ENCODE measurements at places on chromosomes 7 and 10. TPM values are rescaled to one million over a fixed set of nuclear protein-coding genes. Genes with fewer than 3 reads are reported as not detected.

The MPP7 gene
- total RNA-seq, result 12.3 TPM

The PAXIP1 gene
- 28.1 TPM for total RNA-seq

The MEOX2 gene
- total RNA-seq, result not detected

DNA sequence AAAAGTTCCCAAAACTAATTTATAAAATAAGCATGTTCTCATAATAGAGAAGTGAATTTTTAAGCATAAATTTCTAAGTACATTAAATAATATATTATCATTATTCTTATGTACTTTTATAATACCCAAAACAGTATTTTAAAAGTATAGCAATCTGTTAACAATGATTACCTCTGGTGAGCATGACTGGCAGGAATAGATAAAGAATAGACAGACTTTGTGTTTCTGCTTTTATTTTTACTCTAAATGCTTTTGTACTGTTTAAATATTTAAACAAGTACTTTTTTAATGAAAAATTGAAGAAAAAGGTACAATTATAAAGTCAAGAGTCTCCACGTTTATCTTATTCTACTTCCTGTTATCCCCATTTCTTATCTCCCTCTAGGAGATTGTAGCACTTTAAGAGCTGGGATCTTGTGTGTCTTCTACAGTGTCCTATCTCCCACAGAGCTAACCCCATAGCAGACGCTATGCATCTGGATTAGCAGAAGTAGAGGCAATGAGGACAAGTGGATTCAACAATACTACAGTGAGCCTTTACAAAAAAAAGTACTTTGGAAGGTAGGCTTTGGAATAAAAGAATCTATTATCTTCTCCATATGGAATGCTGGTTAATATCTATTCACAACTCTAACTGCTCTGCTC is 42.9 kb downstream of the IDE start:
- peaks cover 11% of the 10 kb centered on the region for H3K36me3 ChIP-seq
- no peak overlapping the region for H3K27ac ChIP-seq
- no peak for DNase-seq
- H3K27me3 ChIP-seq, result no peaks in the 10 kb centered on the region
- no peak overlapping the region for H3K4me3 ChIP-seq

- peaks cover 6% of the 10 kb centered on the region for H3K36me3 ChIP-seq
- no peak for DNase-seq
- H3K4me3 ChIP-seq, result no peak overlapping the region
- H3K27me3 ChIP-seq, result no peaks in the 10 kb centered on the region
Observed at GRCh38 chr10:24650669-24651391, 72.9 kb downstream of the ARHGAP21 start.

The CDC14C gene
- total RNA-seq, result not detected

DNA sequence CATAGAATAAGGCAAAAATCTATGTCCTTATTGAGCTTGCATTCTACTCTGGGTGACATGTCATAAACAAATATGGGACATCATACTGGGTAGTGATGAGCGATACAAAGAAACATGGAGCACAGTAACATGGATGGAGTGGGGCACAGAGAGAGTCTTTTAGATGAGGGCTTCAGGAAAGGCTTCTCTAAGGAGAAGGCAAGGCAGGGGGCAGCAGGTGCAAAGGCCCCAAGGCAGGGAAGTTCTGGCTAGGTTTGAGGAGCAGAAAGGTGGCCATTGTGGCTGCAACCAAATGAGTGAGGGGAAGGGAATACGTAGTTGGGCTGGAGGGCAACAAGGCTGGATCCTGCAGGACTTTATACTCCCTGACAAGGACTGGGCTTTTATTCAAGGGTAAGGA is 211.4 kb downstream of the HERPUD2 start:
- no peak overlapping the region for H3K4me3 ChIP-seq
- H3K36me3 ChIP-seq, result no peaks in the 10 kb centered on the region
- H3K4me1 ChIP-seq, result no peaks in the 10 kb centered on the region
- no peak overlapping the region for H3K27ac ChIP-seq

DNA sequence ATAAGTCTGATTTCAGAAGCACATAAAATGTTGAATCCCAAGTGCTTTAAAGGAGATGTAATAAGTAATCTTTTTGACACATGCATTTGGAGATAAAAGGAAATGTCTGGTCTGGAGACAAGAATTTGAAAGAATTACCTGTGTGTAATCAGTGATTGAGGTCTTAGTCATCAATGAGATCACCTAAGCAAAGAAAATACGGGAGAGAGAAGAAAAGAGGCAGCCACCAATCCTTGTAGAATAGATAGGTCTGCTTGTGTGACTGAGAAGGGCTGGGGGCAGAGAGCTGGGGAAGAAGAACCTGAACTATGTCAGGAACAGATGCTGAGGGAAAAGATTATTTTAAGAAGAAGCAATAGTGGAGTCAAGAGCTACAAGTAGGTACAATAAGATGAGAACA is 49.3 kb upstream of the ITPRID1 start:
- no peak for DNase-seq
- H3K27me3 ChIP-seq, result no peaks in the 10 kb centered on the region
- H3K27ac ChIP-seq, result no peak overlapping the region
- H3K4me1 ChIP-seq, result no peaks in the 10 kb centered on the region
- H3K36me3 ChIP-seq, result no peaks in the 10 kb centered on the region
- no peak overlapping the region for H3K4me3 ChIP-seq

The IL6 gene
- 0.60 TPM for total RNA-seq

DNA sequence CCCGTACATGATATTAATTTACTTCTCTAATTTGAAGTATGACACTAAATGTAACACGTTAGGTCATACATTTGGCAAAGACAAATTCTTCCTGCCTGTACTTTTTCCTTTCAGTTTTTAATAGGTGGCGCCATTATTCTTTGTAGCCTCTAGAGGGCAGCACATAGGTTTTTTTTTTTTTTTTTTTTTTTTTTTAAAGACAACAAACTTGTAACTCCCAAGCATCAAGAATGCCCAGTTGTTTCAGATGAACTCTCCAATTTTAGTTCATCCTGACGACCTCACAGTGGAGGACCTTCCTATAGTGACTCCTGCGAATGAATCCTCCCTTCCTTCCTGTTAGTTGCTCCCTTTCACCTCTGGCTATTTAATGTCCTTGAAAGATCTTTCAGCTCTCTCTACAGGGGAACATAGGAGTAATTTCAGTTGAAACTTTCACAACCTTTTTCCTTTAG is 139.3 kb upstream of the HDAC9 start:
- peaks cover 4% of the 10 kb centered on the region for H3K27me3 ChIP-seq
- no peak overlapping the region for H3K4me3 ChIP-seq
- no peak for DNase-seq
- no peaks in the 10 kb centered on the region for H3K4me1 ChIP-seq
- H3K27ac ChIP-seq, result no peak overlapping the region

DNA sequence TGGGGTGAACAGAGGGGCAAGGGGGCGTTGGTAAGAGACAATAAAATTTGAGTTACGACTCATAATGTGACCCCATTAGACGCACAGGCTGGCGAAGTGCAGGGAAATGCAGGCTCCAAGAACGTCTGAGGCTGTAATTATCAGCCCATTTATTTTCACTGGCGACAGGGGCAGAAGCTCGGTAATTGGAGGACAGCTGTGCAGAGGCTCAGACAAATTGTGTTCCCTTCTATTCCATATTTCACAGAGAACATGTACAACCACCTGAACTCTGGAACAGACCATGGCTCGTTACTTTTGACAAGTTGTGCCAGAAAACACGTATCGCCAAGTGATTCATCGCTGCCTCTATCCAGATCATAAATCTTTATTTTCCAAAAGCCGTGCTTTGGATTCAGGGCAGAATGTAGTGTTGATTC is 137.3 kb upstream of the FRMD4A start:
- no peak overlapping the region for H3K4me3 ChIP-seq
- no peak for DNase-seq
- H3K27ac ChIP-seq, result no peak overlapping the region
- H3K27me3 ChIP-seq, result no peaks in the 10 kb centered on the region
- peaks cover 3% of the 10 kb centered on the region for H3K36me3 ChIP-seq

- H3K36me3 ChIP-seq, result peaks cover 19% of the 10 kb centered on the region
- peaks cover 24% of the 10 kb centered on the region for H3K4me1 ChIP-seq
- H3K4me3 ChIP-seq, result peak overlapping the region; percentile 92
- no peak for DNase-seq
- H3K27me3 ChIP-seq, result no peaks in the 10 kb centered on the region
Observed at GRCh38 chr7:87151729-87152111, 533 bp upstream of the DMTF1 start.

The OPN4 gene
- not detected for total RNA-seq

- no peak overlapping the region for H3K4me3 ChIP-seq
- H3K27me3 ChIP-seq, result peaks cover 11% of the 10 kb centered on the region
- DNase-seq, result no peak
- H3K36me3 ChIP-seq, result no peaks in the 10 kb centered on the region
- H3K27ac ChIP-seq, result no peak overlapping the region
- H3K4me1 ChIP-seq, result no peaks in the 10 kb centered on the region
Observed at GRCh38 chr10:51005551-51005950, 68.7 kb upstream of the PRKG1 start.

The PRKAR1B gene
- total RNA-seq, result 38.1 TPM

DNA sequence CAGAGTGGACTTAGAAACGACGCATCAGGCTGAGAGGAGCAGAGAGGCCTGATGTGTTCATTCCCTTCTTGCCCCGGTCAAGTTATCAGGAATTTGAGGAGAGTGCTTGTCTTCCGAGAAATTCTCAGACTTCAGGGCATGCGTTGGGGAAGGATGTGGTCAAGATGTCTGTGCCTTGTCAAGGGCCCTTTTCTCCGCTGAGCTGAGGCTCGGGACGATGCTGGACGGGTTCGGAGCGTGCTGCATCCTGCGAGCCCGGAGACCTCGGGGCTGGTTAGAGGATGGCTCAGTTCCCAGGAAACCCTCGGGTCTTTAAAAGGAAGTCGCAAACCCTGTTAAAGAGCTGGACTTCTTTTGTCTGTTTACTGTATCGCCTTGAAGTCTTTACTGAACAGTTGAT is 325.4 kb downstream of the ADARB2 start:
- DNase-seq, result no peak
- no peaks in the 10 kb centered on the region for H3K36me3 ChIP-seq
- no peaks in the 10 kb centered on the region for H3K4me1 ChIP-seq
- H3K4me3 ChIP-seq, result no peak overlapping the region
- H3K27me3 ChIP-seq, result peaks cover 9% of the 10 kb centered on the region

DNA sequence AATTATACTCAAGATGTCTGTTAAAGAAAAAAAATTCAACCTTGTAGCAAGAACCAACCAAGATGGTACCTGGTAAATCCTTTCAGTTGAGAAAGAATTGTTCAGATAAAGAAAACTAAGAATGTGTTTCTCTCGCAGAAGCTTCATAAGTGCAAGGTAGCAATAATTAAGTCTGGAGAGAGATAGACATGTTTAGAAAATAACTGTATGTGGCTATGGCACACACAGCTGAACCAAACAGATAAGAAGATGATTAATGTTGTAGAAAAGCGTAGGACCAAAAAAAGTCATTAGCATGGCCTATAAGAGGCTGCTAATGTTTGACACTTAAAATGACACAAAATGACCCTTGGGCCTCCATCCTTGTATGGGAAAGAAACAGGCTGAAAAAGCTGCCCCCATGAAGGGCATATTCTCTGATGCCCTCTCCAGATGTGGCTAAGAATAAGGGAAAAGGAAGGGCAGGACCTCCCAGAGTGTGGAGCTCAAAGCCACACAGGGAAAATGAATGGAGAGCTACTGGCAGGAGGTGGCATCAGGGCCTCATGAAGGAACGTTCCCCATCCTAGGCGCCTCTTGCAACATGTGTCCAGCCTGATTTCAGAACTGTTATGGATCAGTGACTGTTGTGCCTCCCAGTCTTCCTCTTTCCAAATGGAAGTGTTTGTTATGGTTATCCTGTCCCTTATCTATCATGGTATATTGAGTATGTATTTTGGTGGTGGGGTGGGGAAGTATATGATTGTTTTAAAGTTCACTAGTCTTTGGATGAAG is 30.7 kb downstream of the TLL2 start:
- H3K36me3 ChIP-seq, result no peaks in the 10 kb centered on the region
- H3K4me3 ChIP-seq, result no peak overlapping the region
- H3K4me1 ChIP-seq, result no peaks in the 10 kb centered on the region
- DNase-seq, result no peak
- peaks cover 4% of the 10 kb centered on the region for H3K27me3 ChIP-seq
- H3K27ac ChIP-seq, result no peak overlapping the region

DNA sequence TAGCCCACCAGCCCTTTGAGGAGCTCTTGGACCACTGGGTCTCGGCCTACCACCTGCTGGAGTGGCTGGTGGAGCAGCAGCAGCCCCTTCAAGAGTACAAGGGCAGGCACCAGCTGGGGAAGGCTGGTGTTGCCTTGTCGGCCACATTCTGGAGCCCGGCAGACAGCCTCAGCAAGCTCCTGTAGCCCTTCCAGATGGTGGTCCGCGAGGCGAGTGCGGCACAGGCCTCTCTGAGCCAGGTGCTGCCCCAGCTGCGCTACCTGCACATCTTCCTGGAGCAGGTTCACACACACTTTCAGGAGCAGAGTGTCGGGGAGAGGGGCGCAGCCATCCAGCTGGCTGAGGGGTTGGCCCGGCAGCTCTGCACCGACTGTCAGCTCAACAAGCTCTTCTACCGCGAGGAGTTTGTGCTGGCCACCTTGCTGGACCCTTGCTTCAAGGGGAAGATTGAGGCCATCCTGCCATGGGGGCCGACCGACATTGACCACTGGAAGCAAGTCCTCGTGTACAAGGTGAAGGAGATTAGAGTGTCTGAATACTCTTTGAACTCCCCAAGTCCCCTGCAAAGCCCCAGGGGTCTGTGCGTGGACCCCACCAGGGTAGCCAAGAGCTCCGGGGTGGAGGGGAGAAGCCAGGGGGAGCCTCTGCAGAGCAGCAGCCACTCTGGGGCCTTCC is 7.0 kb upstream of the ACTR3C start:
- no peak overlapping the region for H3K4me3 ChIP-seq
- H3K27me3 ChIP-seq, result no peaks in the 10 kb centered on the region
- no peak overlapping the region for H3K27ac ChIP-seq
- H3K36me3 ChIP-seq, result peaks cover 20% of the 10 kb centered on the region

GRCh38 chr7:102456327-102456726 is 8.3 kb downstream of the ALKBH4 start:
- H3K4me3 ChIP-seq, result no peak overlapping the region
- H3K27me3 ChIP-seq, result no peaks in the 10 kb centered on the region
- H3K4me1 ChIP-seq, result no peaks in the 10 kb centered on the region
- H3K27ac ChIP-seq, result no peak overlapping the region

GRCh38 chr7:138663725-138664710 is 37.1 kb downstream of the SVOPL start:
- H3K27me3 ChIP-seq, result peaks cover 17% of the 10 kb centered on the region
- H3K4me3 ChIP-seq, result peak overlapping the region; percentile 77
- no peaks in the 10 kb centered on the region for H3K36me3 ChIP-seq

The PRLHR gene
- not detected for total RNA-seq

DNA sequence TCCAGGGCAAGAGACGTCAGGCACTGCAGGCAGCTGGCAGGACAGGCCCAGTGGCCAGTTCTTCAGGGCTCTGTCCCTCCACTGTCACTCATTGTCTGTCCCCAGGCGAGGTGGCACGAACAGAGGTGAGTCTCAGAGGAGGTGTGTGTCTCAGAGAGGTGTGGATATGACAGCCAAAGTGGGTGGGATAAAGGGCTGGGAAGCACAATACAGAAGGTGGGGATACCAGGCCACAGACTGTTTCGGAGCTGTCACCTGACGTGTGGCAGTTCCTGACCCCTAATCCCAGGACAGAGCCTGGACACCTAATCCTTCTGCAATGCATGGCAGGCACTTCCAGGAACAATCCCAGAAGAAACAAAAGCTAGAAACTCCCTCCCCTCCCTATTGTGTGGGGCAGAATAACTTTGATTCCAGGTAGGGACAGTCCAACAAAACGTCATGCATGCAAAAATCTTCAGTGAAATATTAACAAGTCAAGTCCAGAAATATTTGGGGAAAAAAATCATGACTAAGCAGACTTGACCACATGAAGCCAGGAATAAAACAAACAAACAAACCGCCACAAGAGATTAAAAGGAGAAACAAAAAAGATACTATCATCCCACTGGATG is 11.6 kb downstream of the KLRG2 start:
- H3K4me1 ChIP-seq, result no peaks in the 10 kb centered on the region
- H3K27ac ChIP-seq, result no peak overlapping the region
- H3K36me3 ChIP-seq, result peaks cover 5% of the 10 kb centered on the region
- H3K4me3 ChIP-seq, result no peak overlapping the region
- H3K27me3 ChIP-seq, result peaks cover 4% of the 10 kb centered on the region
